Spleen (tissue), 13 donors: ENCODE measurements at places on chromosomes 13 and 19. TPM values are rescaled to one million over a fixed set of nuclear protein-coding genes. Genes with fewer than 3 reads are reported as not detected.
A peak's percentile ranks its signal among the peaks of the same experiment; 100 is the strongest.

The HPN gene
- polyA plus RNA-seq: 0.86 TPM

The MBD3L2 gene
- not detected for polyA plus RNA-seq

The CEACAM16 gene
- polyA plus RNA-seq: not detected

- H3K36me3 ChIP-seq: peaks cover 68% of the 10 kb centered on the region
- no peak overlapping the region for H3K4me3 ChIP-seq
- no peak overlapping the region for H3K27ac ChIP-seq
These were observed 4.4 kb downstream of the PNPLA6 start for GRCh38 chr19:7539827-7540425.

DNA sequence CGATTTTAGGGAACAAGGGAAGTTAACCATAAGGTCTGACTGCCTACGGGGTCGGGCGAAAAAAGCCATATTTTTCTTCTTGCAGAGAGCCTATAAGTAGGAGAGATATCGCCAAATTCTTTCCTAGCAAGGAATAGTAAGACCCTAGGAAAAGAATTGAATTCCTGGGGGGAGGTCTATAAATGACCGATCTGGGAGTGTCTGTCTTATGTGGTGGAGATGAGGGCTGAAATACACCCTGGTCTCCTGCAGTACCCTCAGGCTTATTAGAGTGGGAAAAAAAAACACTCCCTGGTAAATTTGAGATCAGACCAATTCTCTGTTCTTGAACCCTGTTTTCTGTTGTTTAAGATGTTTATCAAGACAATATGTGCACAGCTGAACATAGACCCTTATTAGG, 447.5 kb upstream of the ATXN8OS start:
- H3K27me3 ChIP-seq: no peaks in the 10 kb centered on the region
- no peak for DNase-seq
- H3K4me1 ChIP-seq: no peaks in the 10 kb centered on the region
- no peaks in the 10 kb centered on the region for H3K36me3 ChIP-seq
- no peak overlapping the region for H3K27ac ChIP-seq
- no peak overlapping the region for H3K4me3 ChIP-seq

DNA sequence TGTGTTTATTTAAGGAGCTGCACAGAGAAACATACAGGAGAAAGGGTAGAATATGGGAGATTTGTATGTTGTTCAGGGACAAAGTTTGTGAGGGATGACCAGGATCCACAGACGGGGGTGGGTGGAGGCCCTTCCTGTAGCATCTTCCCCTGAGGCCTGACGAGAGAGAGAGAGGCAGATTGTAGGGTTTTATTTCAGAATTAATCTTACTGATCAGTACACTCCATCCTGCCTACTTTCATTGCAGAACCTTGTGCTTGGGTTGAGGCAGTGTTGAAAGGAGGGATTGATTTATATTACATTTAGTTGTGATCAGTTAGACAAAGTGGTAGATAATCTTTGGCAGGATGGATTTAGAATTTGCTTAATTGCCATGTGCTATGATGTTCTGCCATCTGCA, 39.6 kb downstream of the MTUS2 start:
- H3K4me1 ChIP-seq: no peaks in the 10 kb centered on the region
- no peak for DNase-seq
- no peak overlapping the region for H3K27ac ChIP-seq
- no peak overlapping the region for H3K4me3 ChIP-seq
- H3K36me3 ChIP-seq: no peaks in the 10 kb centered on the region
- H3K27me3 ChIP-seq: no peaks in the 10 kb centered on the region

DNA sequence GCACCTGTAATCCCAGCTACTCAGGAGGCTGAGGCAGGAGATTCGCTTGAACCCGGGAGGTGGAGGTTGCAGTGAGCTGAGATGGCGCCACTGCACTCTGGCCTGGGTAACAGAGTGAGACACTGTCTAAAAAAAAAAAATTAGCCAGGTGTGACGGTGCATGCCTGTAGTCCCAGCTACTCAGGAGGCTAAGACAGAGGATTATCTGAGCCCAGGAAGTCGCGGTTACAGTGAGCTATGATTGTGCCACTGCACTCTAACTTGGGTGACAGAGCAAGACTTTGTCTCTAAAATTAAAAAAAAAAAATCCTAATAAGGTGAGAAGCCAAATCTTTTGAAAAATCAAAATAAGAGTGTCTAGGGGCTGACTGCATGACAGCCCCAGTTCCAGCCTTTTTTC, 9.7 kb upstream of the CEBPA start:
- no peaks in the 10 kb centered on the region for H3K4me1 ChIP-seq
- H3K27me3 ChIP-seq: peaks cover 11% of the 10 kb centered on the region
- H3K36me3 ChIP-seq: no peaks in the 10 kb centered on the region
- no peak overlapping the region for H3K27ac ChIP-seq
- DNase-seq: no peak

GRCh38 chr19:48154003-48154402, 16.1 kb downstream of the LIG1 start:
- no peak for DNase-seq
- no peaks in the 10 kb centered on the region for H3K27me3 ChIP-seq
- no peak overlapping the region for H3K4me3 ChIP-seq
- no peak overlapping the region for H3K27ac ChIP-seq
- H3K36me3 ChIP-seq: peaks cover 9% of the 10 kb centered on the region

- peaks cover 6% of the 10 kb centered on the region for H3K27me3 ChIP-seq
- H3K27ac ChIP-seq: no peak overlapping the region
- no peaks in the 10 kb centered on the region for H3K36me3 ChIP-seq
- no peak overlapping the region for H3K4me3 ChIP-seq
- DNase-seq: no peak
These were observed 275.8 kb upstream of the SOX1 start for GRCh38 chr13:111791131-111791530.

GRCh38 chr19:10295847-10296591, 6.3 kb downstream of the ICAM5 start:
- DNase-seq: no peak
- peaks cover 68% of the 10 kb centered on the region for H3K4me1 ChIP-seq
- H3K4me3 ChIP-seq: peak overlapping the region; percentile 36
- H3K27me3 ChIP-seq: peaks cover 61% of the 10 kb centered on the region
- peak overlapping the region; percentile 10 for H3K27ac ChIP-seq
